ENCODE measurements at places on chromosomes 6 and 20. TPM values are rescaled to one million over a fixed set of nuclear protein-coding genes. Genes with fewer than 3 reads are reported as not detected.

Gene FNDC11
- 1.3 TPM for total RNA-seq

Gene GSTA2
- total RNA-seq, result not detected

Gene COL19A1
- not detected for total RNA-seq

Gene FAM83B
- total RNA-seq, result not detected

Gene TTBK1
- total RNA-seq, result not detected

Gene CCN2
- 1,026 TPM for total RNA-seq

Gene SLC12A5
- total RNA-seq, result 1.6 TPM

Gene CLIC1
- total RNA-seq, result 800 TPM

Gene FAM83C
- not detected for total RNA-seq

Measured in vein endothelial cell (primary cell).